Activated CD4-positive, CD25-positive, alpha-beta regulatory T cell treated with anti-CD3 and anti-CD28 coated beads, Interleukin-2, amount 50 U/mL, for 24 hours (primary cell): ENCODE measurements at places on chromosomes 7 and 10.

DNA sequence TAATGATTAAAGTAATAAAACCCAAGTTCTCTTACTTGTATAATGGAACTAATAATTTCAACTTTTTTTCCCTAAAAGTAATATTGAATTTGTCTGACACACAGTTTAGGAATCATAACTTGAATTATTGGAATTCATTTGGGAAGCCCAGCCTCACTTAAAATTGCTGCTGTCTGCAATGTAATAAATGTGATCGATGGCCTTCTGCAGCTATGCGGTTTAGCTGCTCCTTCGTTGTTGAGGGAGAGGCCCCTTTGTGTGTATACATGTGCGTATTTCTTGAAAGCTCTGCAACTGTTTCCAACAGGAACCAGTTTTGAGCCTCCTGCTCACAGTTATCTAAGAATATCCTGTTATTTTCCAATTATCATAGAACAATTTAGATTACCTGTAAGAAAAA lies 152.5 kb downstream of the AKR1D1 start:
- ATAC-seq: no peak

GRCh38 chr7:77799078-77799964 lies 748 bp downstream of the PHTF2 start:
- no peak for ATAC-seq

DNA sequence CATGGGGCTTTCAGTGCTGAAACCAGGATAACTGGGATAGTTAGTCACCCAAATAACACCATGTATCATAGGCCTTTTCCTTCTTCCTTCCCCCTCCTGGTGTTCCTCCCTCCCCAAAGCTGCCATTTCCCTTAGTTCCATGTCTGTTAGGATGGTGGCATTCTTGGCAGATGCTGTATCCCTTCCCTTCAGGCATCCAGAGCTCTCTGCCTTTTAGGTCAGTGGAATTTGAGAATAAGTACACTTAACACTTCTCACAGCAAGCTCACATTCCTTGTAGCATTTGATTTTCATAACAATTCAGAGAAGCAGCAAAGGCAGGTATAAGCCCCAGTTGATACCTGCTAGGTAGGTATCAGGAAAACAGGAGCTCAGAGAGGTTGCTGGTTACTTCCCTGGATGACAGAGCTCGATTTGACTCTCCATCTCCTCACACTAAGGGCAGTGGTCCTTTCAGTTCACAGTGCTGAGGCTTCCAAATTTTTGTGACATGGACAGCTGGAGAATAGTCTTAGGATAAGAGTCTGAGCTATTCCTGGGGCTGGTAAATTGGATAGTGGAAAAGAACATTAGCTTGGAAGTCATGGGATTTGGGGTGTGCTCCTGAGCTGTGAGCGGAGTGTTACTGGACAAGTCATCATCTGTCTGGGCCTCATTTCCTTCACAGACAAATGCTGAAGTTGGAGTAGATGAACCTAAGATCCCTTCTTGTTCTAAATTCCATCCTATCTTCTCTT lies 108.7 kb upstream of the RHOBTB1 start:
- no peak for ATAC-seq

DNA sequence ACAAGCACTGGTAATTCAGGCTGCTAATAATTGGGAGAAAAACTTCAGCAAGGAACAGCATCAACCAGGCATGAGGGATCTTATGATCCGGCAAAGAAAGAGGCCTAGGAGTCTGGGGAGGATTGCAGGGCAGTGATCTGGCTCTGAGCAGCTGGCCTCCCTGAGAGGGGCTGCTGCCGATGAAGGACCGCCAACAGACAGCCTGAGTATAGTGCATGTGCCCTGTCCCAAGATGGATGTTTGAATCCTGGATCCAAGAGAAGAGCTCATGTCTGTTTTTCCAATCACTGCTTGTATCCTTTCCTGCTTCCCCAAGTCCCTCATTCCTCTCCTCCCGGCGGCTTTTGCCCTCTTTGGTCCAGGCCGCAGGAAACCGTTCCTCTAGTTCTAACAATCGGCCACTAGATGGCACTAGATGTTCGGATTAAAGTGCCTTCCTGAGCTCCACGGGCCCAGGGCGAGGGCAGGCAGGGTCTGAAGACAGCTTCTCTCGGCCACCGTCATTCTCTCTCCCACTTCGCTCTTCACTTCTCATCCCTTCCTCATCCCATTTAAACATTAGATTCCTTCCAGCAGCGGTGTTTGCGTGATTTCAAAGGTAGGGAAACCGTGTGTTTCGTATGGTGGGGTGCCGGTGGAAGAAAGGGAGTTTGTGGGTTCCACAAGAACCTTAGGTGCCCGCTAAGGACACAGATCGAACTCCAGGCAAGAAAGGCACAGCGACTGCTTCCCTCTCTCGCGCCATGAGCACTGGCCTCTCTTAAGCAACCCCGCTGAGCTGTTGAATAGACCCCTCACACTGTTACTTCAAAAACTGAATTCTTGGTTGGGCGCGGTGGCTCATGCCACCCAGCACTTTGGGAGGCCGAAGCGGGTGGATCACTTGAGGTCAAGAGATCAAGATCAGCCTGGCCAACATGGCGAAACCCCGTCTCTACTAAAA lies 82.4 kb downstream of the ADCYAP1R1 start:
- peak; percentile 67 for ATAC-seq

DNA sequence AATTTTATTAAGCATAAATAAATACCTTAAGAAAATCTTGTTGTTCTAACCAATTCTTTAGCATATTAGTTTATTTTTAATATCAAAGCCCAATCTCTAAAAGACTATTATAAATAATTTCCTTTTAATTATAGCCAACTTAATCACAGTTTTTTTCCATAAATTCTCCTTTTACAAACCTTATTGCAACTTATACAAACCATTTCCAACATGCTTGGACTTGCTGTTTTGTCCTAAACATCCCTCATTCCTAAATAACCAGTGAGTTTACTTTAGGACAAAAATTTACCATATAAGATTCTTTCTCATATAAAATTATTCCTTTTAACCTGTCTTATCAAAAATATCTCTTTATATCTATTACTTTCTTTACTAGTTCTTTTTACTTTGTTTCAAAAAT lies 25.2 kb upstream of the LSM8 start:
- no peak for ATAC-seq

DNA sequence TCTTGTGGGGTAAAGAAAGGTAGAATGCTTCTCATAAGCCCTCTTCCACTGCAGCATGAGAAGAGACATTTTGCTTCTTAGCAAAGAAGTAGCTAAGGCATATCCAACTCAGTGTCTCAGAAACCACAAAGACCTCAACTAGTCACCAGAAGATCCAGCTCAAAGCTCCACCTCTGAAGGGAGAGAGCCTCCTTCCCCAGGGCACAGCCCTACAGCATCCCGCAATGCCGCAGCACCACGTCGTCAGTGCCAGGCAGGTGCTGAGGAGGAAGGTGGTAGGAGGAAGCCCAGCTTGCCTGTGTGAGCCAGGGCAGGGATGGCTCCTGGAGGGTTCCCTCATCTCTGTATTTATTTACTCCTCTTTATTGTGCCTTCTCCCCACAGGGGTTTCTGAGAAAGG lies 385.6 kb upstream of the NPVF start:
- no peak for ATAC-seq

GRCh38 chr7:69172357-69173077 lies 425.8 kb upstream of the AUTS2 start:
- ATAC-seq: no peak

DNA sequence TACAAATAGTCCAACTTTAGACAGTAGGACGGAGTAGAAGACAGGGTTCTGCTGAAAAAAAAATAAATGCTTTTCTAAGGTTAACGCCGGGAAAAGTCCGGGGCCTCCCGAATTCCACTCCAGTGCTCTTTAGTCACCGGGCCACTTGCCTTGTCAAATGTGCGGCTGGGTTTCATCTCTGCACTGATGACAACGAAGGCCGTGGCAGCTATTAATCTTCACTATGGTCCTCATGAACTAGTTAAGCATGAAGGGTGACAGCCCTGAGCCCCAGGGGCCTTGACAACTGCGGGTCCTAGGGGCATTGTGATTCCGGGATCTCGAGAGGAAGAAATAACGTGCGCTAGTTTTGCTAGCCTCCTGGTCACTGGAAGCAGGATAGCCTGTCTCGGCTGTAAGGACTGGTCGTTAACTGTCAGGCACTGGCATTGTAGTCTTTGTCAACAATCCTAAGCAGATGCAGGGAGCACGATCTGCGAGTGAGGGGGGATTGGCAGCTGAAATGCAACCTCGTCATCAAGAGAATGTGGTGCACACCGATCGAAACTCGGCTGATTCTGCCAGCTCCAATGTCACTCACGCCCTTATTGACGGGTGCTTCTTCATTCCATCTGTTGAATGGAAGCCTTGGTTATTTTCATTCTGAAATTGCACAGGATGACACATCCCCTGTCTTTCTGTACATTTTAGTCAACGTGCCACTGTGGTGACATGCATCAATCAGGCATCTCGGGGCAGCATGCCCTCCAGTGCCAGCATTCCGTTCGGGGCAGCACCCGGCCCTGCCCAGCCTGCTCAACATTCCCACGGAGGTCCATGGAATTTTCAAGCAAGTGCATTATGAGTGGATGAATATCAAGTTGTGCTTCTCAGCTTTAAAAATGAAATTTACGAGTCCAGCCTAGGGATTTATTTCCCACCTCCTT lies 51.6 kb upstream of the MGMT start:
- ATAC-seq: no peak

- ATAC-seq: no peak
Observed at GRCh38 chr10:834493-834892, 97.0 kb downstream of the LARP4B start.

DNA sequence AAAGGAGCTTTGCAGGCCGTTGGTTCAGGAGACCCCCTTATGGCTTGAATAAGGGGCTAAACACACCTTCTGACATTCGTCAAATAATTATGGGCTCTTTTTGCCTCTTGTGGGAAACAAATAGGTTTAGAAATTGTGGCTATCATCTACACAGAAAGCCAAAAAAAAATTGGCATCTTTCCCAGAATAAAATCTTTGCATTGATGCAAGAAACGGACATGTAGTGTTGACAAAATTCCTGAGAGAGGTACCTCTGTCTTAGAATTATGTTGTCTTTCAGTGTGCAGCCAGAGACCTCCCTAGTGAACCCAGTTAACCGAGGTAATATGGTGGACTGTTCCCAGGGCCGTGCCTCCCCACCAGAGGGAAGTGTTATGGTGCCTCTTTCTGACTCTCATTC lies 283.9 kb downstream of the SDHAF3 start:
- no peak for ATAC-seq

DNA sequence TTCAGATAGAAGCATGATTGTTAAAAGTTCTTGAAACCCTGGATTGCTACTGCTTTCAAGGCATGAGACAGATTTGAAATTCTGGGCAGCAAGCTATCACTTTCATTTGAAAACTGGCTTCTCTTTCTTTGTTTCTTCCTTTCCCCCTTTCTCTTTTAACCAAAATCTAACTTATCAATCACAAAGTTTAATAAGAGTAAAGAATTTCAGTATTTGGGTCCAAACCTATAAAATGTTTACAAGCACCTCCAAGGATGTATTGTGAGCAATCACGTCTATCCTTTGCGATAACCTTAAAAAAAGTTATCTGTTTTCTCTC lies 21.6 kb upstream of the RPA3 start:
- no peak for ATAC-seq

- no peak for ATAC-seq
Observed at GRCh38 chr7:151459726-151460473, 20.0 kb upstream of the CRYGN start.

GRCh38 chr7:141674171-141674671 lies 27.7 kb downstream of the DENND11 start:
- ATAC-seq: no peak

DNA sequence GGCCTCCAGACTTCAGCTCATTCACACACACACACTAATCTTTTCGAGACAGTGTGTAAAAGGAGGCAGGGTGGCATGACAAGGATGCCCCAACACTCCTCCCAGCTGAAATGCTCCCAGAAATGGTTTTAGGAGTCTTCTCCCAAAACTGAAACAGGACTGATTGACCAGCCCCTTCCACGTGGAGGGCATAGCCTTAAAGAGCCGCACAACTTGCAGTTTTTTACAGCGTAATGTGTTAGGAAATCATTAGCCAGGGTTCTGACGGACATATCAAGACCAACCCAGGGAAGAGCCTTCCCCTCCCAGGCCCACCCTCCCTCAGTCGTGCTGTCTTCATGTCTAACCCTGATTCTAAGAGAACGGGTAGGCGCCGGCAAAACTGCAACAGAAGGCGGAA lies 224.6 kb downstream of the TNS3 start:
- ATAC-seq: no peak

DNA sequence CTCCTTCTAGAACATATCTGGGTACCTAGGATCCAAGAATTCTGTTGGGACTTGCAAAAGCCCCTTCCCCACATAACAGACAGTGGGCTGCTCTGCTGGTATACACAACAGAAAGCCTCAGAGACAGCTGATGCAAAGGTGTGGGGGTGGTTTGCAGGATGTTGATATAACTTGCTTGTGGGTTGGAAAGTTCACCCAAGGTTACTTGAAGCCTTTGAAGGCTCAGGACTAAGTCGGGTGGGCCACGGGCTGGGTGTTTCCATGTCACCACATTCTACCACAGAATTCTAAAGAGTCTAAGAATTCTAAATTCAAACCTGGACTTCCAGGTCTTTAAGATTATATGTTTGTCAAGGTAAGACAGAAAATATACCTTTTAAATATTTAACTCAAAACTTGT lies 7.4 kb upstream of the NRCAM start:
- ATAC-seq: no peak

DNA sequence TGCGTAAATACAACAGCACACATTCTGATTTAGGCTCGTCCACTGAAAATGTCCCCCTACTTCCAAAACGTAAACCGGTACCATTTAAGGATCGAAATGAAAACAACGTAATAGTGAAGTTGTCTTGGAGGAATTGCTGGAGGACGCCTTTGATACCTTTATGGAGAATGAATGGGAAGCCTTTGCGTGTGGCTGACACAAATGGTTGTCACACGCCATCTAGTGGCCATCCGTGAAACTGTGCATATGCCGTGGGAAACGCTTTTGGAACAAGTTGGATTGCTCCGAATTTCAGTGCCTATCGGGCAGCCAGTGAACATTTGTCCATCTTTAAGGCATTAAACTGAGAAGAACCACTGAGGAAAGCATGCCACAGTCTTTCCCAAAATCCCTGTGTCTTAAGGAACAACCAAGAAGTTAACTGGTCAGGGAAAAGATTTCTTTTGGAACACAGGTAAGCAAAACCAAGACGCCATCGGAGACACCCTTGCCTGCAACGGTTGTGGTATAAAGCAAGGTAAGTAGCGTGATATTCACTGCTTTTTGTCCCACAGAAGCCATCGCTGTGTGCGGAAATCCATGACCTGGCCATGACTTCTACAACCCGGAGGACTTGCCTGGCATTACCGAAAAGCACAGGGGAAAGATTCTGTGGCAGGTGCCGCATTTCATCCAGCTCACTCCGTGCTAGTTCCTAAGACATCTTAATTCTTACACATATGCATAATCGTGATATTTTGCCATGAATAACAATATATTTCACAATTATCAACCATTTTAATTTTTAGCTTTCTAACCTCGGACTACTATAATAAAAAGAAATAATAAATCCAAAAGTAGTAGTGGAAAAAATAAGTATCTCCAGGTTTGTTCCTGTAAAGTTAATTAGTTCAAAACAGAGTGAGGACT lies 100.6 kb downstream of the FAM204A start:
- no peak for ATAC-seq

DNA sequence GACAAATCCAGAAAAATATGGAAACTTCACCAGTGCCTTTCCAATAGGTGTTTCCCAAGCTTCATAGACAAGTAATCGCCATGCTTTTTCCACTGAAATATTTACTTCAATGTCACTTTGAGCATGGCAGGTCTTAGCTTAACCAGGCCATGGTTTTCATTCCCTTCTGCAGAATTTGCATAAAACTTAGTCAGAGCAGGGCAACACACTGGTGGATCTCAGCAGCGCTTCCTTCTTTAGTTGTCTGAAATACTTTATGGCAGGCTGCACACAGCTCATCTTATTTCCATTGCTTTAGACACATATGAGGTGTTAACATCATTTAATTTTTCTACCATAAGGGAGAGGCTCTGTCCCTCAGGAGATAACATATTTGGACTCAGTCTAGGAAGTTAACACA lies 102.9 kb upstream of the AHR start:
- no peak for ATAC-seq
